HFFc6 (cell line): ENCODE measurements at places on chromosomes 16 and 17.

GRCh38 chr17:59810894-59811153 is 81.9 kb downstream of the TUBD1 start:
- no peak overlapping the region for H3K27ac ChIP-seq
- H3K36me3 ChIP-seq: peaks cover 16% of the 10 kb centered on the region
- no peak overlapping the region for H3K4me3 ChIP-seq
- peaks cover 28% of the 10 kb centered on the region for H3K4me1 ChIP-seq

DNA sequence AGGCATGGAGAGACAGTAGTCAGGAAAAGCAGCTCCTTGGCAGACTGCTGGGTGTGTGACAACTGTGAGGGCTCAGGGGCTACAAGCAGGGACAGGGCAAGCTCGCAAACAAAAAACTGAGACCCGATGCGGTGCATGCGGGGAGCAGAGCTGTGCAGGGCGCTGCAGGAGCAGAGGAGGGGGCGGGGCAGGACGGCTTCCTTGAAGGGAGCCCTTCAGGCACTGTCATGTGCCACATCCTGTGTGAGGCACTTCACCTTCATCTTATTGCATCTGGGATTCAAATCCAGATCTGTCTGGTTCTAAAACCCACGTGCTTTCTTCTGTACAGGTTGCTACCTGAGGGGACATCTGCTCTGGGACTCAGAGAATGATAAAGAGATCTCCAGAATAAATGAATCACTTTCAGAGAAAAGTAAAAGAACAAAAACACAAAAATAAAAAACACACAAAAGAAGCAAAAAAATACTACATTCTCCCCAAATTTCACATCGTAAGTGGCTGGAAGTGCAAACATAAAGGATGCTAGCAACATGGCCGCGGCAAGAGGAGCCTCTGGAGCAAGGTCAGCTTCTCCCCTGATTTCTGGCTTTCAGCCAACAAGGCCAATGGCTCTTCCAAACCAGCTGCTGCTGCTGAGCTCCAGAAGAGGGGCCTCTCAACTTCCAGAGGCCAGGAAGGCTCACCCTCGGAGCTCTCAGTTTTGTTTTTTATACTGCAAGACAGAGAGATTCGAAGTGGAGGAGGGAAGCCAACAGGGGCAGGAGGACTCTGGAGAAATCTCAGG is 14.2 kb downstream of the LYRM9 start:
- peaks cover 13% of the 10 kb centered on the region for H3K27me3 ChIP-seq
- no peak overlapping the region for H3K4me3 ChIP-seq
- no peaks in the 10 kb centered on the region for H3K36me3 ChIP-seq
- DNase-seq: no peak

DNA sequence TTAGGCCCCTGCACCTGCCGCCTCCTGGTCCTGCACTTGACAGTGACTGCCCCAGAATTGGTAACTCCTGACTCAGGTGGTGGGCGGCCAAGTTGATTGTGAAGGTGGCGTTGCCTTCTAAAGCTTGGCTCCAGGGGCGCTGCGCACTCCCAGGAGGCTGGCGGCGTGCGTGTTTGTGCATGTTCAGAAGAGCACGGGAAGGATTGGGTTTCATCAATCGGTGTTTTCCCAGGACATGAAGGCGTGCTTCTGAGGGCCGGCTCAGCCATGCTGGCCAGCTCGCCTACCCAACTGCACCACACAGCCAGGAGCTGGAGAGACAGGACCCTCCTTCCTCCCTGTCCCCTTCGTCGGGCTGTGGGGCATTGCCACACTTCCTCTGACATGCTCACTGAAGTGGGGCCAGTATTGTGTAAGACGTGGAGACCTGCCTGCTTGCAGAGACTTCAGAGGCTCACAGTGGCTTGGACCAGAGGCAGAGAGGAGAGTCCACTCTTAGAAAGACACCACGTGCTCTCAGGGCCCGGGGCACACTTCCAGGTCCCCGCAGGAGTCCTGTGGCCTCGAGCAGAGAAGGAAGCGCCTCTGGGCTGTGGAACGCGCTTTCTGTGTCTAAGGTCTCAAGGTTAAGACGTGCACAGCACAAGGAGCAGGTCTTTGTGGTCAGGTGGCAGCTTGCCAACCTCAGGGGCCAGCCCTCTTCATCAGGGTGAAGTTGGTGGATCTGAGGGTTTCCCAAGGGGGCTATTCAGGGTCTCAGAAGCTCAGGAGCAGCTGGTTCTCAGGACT is 2.8 kb downstream of the RAB40C start:
- peaks cover 9% of the 10 kb centered on the region for H3K36me3 ChIP-seq
- H3K27me3 ChIP-seq: peaks cover 5% of the 10 kb centered on the region
- H3K27ac ChIP-seq: no peak overlapping the region
- peaks cover 19% of the 10 kb centered on the region for H3K4me1 ChIP-seq
- DNase-seq: no peak

- peaks cover 2% of the 10 kb centered on the region; the same call in 1 of the 2 replicates for H3K36me3 ChIP-seq
- H3K27me3 ChIP-seq: peaks cover 12% of the 10 kb centered on the region
- no peak overlapping the region for H3K4me3 ChIP-seq
- H3K27ac ChIP-seq: no peak overlapping the region
- DNase-seq: no peak
- peaks cover 6% of the 10 kb centered on the region; the same call in 1 of the 2 replicates for H3K4me1 ChIP-seq
These were observed 9.2 kb upstream of the MSLN start for GRCh38 chr16:751152-752006.

DNA sequence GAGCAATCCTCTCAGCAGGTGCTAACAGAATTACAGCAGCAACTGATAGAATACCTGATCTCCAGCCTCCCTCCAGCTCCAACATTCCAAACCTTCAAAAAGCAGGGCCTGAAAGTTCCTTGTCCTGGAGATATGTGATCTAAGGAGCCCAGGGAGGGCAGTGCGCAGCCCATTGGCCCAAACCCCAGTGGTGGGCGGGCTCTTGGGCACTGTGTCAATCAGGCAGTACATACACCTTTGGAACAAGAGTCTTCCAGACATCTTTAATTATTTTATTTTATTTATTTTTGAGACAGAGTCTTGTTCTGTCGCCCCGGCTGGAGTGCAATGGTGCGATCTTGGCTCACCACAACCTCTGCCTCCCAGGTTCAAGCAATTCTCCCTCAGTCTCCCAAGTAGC is 24.2 kb downstream of the SLC12A3 start:
- no peaks in the 10 kb centered on the region for H3K36me3 ChIP-seq
- H3K27ac ChIP-seq: no peak overlapping the region
- H3K4me3 ChIP-seq: no peak overlapping the region
- DNase-seq: no peak

- H3K4me1 ChIP-seq: peaks cover 11% of the 10 kb centered on the region
- H3K4me3 ChIP-seq: no peak overlapping the region
- 0 out of 2 replicates have a peak, but pooled peaks cover 6% of the 10 kb centered on the region for H3K36me3 ChIP-seq
- peaks cover 78% of the 10 kb centered on the region for H3K27me3 ChIP-seq
- DNase-seq: no peak
These were observed 18.7 kb upstream of the FOXF1 start for GRCh38 chr16:86491640-86492023.

GRCh38 chr17:64653985-64654355 is 8.1 kb downstream of the SMURF2 start:
- peaks cover 36% of the 10 kb centered on the region for H3K36me3 ChIP-seq
- H3K27me3 ChIP-seq: no peaks in the 10 kb centered on the region; the same call in 1 of the 2 replicates
- H3K27ac ChIP-seq: peak overlapping the region; percentile 91
- peak overlapping the region; percentile 82 for H3K4me3 ChIP-seq
- peaks cover 81% of the 10 kb centered on the region for H3K4me1 ChIP-seq

- H3K36me3 ChIP-seq: no peaks in the 10 kb centered on the region
- peak; percentile 68 for DNase-seq
- peaks cover 32% of the 10 kb centered on the region for H3K4me1 ChIP-seq
- peak overlapping the region; percentile 46 for H3K4me3 ChIP-seq
- H3K27ac ChIP-seq: peak overlapping the region; percentile 80
- no peaks in the 10 kb centered on the region for H3K27me3 ChIP-seq
These were observed 6.6 kb upstream of the MIF4GD start for GRCh38 chr17:75277664-75278071.
